Activated CD4-positive, alpha-beta T cell treated with anti-CD3 and anti-CD28 coated beads, Interleukin-2, Interleukin-6, amounts not matched to agents 100 ng/mL and 50 ng/mL, durations not matched to agents 16 hours and 8 hours (primary cell): ENCODE measurements at places on chromosomes 13 and 19.

DNA sequence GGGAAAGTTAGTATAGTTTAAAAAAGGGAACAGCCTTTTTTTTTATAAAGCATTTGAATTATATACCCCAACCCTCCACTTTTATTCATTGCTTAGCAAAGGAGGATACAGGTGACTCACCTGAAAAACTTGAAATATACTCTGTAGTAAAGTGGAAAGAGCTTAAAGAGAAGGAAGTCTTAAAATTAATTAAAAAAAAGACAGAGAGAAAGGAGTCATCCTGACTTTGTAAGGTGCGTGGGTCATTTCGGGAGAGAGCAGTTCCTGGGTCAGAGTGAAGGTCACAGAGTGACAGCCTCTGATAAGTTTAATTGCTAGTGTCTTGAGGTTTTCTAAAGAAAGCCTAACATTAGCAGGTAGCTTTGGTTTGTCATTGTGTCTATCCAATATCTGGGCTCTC, 310.3 kb downstream of the KLF5 start:
- no peak for DNase-seq

DNA sequence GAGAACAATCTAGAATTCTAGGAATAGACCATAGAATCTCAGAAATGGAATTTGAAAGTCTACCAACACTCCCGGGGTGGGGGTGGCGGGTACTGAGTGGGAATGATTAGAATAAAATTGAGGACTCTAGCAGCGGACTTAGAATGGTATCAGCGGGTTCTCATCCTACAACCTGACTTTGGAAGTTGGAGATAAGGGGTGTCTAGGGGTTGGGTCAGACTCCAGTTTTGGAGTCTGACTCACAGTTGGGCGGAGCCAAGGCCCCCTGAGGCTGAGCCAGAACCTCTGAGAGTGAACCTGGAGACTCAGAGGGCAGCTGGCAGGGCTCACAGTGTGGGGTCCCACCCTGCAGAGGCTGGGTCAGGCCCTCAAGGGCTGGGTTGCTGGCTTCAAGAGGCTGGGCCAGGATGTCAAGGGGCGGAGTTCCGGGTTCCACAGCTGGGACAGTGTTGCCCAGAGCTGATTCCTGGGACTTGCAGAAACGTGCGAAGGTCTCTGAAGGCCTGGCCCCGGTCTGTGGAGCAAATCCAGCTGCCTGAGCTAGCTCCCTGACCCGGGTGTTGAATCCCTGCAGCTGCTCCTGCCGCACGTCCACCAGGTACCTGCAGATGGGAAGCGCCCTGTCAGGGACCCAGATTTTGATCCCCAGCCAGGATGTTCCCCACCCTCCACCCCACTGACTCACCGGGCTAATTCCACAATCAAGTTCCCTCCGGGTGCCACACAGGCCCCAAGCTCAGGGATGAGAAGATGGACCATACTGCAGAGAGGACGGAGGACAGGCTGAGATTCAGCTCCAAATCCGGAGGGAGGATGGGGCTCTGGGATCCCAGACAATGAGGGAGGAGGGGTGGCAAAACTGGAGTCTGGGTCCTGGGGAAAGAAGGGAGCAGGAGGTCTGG, 1.6 kb upstream of the TNNI3 start:
- DNase-seq: no peak

DNA sequence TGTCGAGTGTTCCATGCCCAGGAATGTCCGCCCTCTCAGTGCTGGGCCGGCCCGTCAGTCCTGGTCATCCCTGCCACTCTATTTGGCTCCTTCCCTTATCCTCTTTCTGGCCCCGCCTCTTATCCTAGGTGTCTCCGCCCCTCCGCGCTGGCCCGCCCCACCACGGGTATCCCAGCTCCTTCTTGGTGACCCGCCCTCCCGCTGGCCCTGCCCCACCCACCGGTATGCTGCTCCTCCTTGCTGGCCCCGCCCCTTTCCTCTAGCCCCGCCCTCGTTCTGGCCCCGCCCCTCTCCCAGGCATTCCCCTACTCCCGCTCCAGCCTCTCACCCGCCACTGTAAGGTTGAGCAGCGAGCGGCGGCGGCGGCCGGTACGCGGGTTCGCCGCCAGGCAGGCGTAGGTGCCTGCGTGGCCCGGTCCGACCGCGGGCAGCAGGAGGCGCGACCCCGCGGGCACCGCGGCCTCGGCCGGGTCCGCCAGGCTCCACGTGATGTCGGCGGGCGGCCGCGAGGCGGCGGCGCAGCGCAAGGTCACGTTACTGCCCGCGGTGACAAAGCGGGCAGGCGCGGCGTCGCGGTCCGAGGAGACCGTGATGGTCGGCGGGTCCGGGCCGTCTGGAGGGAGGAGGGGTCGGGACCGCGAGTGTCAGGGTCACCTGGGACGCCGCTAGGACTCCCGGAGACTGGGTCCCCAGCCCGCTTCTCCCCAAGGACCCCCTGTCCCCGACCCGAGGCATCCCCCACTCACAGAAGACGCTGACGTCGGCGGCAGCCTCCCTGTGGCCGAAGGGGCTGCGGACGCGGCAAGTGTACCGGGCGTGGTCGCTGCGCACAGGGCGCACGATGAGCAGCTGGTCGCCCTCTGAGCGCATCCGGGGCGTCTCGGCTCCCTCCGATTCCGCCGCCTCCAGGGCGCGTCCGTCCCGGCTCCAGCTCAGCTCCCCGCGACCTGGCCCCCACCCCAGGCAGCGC, 2.0 kb downstream of the VSIG10L start:
- peak; percentile 97 for DNase-seq

DNA sequence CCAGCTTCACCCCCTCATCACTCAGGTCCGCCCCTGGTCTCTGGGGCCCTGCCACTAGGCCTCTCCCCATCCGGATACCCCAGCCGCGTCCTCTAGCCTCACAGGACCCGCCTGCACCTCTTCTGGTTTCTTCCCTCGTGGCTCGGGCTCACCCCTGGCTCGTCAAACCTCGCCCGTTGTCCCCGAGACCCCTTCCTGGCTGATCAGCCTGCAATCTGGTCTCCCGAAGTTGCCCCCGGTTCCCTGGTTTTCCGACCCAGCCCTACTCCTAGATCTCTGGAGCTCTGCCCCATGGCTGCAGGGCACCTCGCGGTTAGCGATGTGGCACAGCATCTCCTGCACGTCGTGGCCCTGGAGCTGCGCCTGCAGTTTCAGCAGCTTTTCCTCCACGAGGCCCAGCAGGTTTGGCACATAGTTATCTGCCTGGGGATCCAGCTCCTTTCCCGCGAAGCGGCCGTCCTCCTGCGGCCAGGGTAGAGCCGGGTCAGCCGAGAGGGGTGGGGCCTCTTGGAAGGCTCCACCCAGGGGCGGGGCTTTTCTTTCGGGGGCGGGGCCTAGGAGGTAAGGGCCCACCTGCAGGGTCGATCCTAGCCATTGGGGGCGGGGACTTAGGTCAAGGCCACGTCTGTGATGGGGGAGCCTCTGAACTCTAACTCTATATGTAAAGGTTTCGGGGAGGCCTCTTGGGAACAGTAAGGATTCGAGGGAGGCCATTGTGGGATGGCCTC, 2.4 kb upstream of the RGL3 start:
- peak; percentile 42 for DNase-seq

GRCh38 chr13:26220575-26220974, 1.5 kb downstream of the RNF6 start:
- peak; percentile 18 for DNase-seq
